ENCODE measurements at places on chromosomes 7 and 10.

- DNase-seq, result no peak
Measured at GRCh38 chr7:83486536-83486935, 162.4 kb downstream of the SEMA3E start.

- no peak for DNase-seq
Measured at GRCh38 chr10:110413903-110414547, 83.7 kb upstream of the DUSP5 start.

GRCh38 chr10:128337860-128338378 lies 211.7 kb upstream of the MKI67 start:
- no peak for DNase-seq

GRCh38 chr7:96927131-96927530 lies 78.2 kb upstream of the DLX6 start:
- no peak for DNase-seq

DNA sequence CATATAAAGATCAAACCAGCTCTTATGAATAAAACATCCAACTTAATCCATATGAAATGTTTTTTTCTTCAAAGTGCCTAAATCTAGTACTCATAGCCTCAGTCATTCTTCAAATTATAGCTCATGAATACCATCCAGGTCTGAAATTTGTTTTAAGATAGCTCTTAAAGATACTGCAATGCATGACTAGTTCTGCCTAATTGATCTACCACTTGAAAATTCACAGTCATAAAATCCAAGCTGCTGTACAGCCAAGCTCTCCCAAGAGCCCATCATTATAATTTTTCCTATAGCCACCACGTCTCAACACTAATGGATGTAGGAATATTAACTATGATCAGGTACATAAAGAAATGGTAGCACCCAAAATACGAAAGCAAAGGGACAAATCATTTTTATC lies 87.9 kb upstream of the RNF148 start:
- DNase-seq, result no peak

- no peak for DNase-seq
Measured at GRCh38 chr7:51352174-51353100, 35.8 kb upstream of the COBL start.

DNA sequence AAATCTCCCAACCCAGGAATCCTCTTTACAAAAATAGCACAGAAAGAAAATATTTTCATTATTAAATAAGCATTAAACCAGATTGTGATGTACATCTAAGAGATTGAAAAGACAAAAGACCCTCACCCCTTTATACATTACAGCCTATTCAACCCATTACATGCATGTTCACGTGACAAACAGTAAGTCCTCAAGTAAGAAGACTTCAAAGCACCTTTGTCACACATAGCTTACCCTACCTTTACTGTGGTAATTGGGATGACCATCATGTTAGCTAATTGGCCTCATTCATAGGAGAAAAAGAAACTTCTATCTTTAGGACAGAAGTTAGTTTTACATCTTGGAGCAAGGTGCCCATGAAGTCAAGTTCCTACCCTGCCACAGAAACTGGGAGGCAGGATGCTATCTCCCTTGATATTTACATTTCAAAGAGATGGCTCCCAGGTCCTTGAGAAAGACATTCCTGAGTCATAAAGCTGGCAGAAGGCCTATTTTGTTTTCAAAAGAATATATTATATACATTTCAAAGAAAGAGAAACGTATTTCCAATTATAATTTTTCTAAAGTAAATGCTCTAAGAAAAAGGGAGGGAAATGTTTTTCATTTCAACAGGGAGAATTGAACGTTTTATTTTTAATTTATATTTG lies 48.1 kb downstream of the GNAI1 start:
- DNase-seq, result no peak

GRCh38 chr7:132402096-132402495 lies 174.2 kb downstream of the PLXNA4 start:
- no peak for DNase-seq

GRCh38 chr7:149020483-149020882 lies 7.8 kb downstream of the PDIA4 start:
- no peak for DNase-seq

- no peak for DNase-seq
Measured at GRCh38 chr10:102121739-102122372, 1.7 kb upstream of the LDB1 start.

- no peak for DNase-seq
Measured at GRCh38 chr7:19107356-19108146, 9.9 kb downstream of the TWIST1 start.

DNA sequence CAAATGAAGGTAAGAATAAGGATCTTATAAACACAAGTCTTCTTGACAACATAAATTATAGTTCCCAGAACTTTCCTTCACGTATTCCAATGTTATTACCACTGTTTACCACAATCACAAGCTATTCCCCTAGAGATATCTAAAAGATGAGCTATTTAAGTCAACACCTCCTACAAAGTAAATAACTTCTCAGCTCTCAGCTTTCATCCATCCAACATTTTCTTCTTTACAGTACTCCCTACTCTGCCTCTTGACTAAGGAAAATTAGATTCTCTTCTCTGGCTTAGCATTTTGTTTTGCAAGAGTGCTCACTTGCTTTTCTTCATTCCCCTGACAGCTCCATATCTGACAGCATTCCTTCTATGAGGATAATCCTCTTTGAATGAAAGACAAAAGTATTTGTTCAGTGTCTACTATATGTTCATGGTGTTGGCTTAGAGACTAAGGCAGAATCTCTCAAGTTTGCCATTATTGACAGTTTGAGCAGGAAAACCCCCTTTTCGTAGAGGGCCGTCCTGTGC lies 93.0 kb upstream of the IL6 start:
- no peak for DNase-seq

DNA sequence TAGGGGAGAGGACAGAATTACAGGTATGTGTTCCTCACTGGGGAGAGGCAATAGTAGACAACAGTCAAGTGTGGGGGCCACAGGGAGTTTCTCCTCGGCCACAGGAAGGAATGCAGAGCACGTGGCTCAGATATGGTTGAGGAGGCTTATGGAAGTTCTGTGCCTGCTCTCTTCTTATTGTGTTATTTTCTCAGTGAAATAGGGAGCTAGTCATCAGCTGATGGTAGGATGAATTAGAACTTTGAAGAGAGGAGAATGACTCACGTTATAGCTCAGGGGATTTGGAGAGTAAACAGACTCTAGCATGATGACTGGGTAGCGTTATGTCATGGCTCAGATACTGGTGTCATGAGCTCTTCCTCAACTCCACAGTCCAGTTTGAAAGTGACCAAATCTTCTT lies 308.3 kb upstream of the IGFBP3 start:
- DNase-seq, result no peak

DNA sequence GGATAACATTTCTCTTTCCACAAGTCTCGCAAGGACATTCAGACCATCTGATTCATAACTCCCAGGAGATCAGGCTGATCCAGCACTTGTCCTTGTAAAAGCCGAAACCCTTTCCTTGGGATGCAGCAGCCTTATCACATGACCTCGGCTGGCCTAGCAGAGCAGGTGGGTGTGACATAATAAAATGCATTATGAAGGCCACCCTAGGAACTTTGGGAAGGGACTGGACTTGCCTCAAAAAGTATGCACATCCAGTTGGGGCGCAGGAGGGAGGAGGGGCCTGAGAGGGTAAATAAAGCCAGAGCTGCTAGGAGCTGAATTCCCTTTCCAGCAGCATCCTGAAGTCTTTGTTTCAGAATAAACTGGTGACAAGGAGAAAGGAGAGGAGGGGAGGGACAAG lies 260.8 kb downstream of the SNX13 start:
- no peak for DNase-seq

DNA sequence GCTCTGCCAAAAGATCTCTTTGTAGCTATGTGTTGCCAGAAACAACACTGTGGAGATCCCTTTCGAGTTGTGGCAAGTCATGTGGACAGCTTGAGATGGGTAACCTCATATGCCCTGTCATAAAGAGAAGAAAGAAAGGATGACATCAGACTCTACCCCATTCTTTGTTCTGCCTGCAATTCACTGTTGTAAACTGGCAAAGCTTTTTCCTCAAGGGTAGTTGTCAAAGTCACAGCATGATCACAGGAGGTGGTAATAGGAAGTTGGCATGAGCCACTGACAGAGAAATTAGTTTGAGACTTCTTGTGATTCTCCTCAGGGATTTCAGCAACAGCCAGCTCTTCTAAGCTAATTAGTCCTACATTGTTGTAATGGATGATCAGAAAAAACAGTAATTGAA lies 19.4 kb upstream of the MINDY3 start:
- DNase-seq, result no peak

- DNase-seq, result no peak
Measured at GRCh38 chr7:117019287-117019686, 66.0 kb downstream of the ST7 start.

GRCh38 chr7:66321283-66321682 lies 116.1 kb downstream of the TPST1 start:
- DNase-seq, result no peak

GRCh38 chr10:45447416-45447815 lies 73.4 kb downstream of the ALOX5 start:
- no peak for DNase-seq

- DNase-seq, result no peak
Measured at GRCh38 chr10:26662864-26663263, 34.6 kb upstream of the PDSS1 start.

DNA sequence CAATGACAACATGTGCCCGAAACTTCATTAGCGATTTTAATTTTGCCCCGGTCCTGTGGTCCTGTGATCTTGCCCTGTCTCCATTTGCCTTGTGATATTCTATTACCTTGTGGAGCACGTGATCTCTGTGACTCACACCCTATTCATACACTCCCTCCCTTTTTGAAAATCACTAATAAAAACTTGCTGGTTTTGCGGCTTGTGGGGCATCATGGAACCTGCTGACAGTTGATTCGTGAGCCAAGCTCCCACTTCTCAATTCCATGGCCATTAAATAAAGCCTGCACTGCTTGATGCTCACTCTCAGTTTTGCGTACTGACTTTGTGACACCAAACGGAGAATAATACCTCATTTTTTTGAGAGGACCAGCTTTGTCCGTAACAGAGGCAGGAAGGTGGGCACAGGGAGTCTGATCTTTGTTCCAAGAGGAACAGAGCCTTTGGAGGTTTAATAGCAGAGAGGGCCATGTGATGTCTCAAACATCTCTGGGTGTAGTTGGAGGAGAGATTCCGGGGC lies 3.8 kb upstream of the ADAMTS14 start:
- DNase-seq, result no peak

- DNase-seq, result no peak
Measured at GRCh38 chr7:136148920-136149319, 171.8 kb upstream of the MTPN start.

- DNase-seq, result no peak
Measured at GRCh38 chr7:138945821-138946220, 35.4 kb downstream of the KIAA1549 start.

DNA sequence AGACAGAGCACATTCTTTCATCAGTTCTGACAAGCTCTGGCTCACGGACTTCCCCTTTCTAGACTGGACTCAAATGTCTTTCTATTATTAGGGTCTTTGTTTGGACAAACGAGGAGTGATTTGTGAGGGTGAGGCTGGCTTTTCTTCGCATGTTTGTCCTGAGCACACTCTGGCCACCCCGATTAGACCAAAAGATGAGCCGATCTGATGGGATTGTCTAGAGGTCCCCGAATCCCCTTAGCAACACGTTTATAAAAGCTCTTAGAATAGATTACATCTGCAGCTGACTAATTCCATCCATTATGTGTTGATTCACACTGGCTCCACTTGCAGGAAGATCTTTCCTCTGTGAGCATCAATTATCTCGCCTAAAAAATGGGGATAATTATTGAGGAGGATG lies 675.4 kb upstream of the AUTS2 start:
- DNase-seq, result no peak

- DNase-seq, result no peak
Measured at GRCh38 chr7:132547821-132548220, 28.4 kb downstream of the PLXNA4 start.

- no peak for DNase-seq
Measured at GRCh38 chr10:132350391-132350790, 18.4 kb downstream of the LRRC27 start.

DNA sequence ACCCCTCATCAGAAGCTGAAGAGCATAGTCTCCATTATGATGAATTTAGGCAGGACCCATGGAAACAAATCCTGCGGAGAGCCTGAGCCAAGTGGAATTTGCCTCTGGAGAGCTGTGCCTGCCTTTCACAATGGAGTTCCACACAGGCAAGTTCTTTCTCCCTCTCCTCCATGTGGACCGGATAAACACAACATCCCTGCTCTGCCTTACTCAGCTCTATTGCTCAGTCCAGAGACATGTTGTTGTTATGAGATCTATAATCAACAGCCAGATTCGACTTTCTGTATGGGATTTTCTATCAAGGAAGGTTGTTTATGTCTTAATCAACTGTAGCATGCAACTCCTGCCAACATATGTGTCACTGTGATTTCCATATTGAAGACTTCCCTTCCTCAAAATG lies 59.5 kb upstream of the ELMO1 start:
- no peak for DNase-seq

- no peak for DNase-seq
Measured at GRCh38 chr10:50988792-50989191, 85.5 kb upstream of the PRKG1 start.

DNA sequence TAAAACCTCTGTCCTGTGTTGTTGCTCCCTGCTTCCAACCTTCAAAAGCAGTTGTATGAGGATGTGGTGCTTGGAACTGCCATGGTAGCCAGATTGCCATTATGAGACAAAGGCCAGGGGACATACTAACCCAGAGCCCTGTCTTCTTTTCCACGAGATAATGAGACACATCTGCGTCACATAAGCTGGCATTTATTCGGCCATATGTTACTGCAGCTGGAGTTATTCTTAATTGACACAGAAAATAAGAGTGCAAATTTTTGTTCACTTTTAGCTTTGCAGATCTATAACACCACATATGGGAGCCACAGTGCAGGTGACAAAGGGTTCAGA lies 15.5 kb upstream of the PDLIM1 start:
- DNase-seq, result no peak

- DNase-seq, result no peak
Measured at GRCh38 chr7:54904986-54905385, 113.8 kb upstream of the EGFR start.

DNA sequence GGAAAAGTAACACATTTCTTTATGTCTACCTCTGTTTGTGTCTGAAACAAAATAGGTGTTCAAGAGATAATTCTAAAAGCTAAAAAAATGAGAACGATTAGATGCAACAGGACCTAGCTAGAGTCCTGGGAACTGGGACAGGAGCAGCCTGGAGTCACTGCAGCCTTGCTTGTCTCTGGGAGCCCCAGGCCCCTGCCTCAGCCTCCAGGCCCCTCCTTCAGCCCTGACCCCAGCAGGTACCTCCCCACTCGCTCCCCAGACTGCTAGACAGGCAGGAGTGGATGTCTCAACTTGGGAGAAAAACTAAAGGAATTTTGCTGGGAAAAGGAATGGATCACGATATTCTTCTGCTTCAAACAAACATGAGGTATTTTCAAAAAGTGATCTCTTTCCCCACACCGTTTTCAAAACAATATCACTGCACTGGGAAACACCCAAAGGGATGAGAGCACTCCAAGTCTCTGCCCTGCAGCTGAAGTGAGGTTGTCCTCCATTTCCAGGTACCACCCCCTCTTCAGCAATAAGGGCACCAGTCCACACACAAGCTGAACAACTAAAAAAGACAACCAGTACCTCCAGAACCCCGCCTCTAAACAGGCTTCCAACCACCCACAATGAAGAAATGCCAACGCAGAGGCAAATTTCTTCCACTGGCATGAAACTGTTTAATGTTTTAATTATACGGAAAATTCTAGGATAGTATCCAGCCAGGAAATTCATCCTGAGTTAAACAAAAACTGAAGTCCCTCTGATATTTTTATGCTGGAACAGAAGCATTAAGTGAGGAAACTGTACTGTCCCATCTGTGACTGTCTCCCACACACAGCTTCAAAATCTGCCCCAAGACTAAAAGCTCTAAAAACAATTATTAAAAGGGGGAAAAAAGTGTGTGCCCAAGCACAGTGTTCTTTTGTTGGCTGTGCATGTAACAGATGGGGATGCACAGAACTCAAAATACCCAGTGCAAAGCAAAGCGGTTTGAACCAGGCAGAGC lies 47.2 kb downstream of the XPNPEP1 start:
- DNase-seq, result no peak
